ENCODE measurements at places on chromosomes 4 and X. TPM values are rescaled to one million over a fixed set of nuclear protein-coding genes. Genes with fewer than 3 reads are reported as not detected.
A peak's percentile ranks its signal among the peaks of the same experiment; 100 is the strongest.

DNA sequence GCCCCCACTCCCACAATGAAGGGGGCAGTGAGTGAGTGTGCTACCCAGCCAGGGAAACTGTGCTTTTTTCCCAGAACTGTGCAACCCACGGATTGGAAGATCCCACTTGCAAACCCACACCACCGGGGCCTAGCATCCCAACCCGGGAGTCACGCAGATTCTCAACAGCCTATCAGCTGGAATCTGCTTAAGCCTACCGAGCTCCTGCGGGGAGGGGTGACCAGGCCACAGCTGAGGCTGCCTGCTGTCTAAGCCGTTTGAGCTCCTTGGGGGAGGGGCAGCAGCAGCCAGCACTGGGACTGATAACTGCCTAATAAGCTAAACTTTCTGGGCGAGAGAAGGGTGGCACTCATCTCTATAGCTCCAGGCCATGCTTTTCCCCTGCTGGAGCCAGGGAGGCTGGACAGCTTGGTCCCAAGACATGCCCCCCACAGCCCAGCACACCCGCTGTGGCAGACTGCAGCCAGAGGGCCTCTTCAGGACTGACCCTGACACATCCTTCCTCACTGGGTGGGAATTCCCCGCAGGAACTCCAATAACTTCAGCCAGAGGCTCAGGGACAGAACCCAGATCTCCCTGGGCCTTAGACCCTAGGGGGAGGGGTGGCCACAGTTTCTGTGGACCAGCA lies 161.3 kb upstream of the MAGEB18 start:
- no peak for DNase-seq
- no peak overlapping the region for H3K4me3 ChIP-seq

DNA sequence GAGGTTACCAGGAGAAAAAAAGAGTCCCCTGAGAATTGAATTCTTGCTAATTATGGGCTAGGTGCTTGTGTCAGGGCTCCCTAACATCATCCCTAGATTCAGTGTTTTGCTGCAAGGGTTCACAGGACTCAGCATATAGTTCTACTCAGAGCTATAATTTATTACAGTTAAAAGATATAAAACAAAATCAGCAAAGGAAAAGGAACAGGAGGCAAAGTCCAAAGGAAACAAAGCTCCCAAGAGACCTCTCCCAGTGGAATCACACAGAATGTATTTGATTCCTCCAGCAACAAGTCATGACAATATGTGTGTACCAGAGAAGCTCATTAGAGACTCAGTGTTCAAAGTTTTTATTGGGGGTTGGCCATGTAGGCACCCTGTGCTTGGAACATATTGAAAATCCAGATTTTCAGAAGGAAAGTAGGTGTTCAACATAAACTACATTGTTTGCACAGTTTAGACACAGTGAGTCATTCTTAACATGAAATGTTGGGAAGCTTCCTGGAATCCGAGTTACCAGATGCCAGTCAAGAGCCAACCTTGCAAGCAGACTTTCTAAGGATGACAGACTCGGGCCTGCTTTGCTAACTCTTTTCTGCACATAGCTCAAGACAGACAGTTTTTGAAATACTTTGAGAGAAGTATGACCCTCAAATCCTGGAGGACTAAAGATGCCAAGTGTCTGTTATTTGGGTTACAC lies 311.3 kb upstream of the EMCN start:
- H3K4me3 ChIP-seq, result no peak overlapping the region
- no peak for DNase-seq
- H3K36me3 ChIP-seq, result no peaks in the 10 kb centered on the region
- H3K27me3 ChIP-seq, result no peaks in the 10 kb centered on the region

- no peaks in the 10 kb centered on the region for H3K27me3 ChIP-seq
- no peaks in the 10 kb centered on the region for H3K4me1 ChIP-seq
- no peak overlapping the region for H3K4me3 ChIP-seq
- DNase-seq, result no peak
- no peaks in the 10 kb centered on the region for H3K36me3 ChIP-seq
These were observed 161.6 kb upstream of the FAT1 start for GRCh38 chr4:186885289-186885688.

DNA sequence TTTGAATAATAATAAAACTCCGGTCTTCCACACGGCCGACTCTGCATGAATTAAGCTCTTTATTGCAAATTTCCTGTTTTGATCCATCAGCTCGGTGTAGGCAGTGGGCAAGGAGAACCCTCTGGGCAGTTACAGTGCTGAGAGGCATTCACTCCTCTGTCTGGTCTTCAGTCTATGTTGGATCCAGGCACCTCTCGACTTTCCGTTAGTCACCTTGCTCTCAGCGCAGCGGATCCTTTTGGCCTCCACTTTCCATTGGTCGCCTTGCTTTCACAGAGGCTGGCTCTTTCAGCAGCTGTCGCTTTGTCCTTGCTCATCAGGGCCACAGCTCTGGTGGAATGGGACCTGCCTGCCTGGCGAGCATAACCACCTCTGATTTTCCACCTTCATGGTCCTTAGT lies 52.9 kb downstream of the TRMT44 start:
- no peaks in the 10 kb centered on the region for H3K27me3 ChIP-seq
- DNase-seq, result no peak
- H3K4me3 ChIP-seq, result no peak overlapping the region
- no peak overlapping the region for H3K27ac ChIP-seq
- H3K36me3 ChIP-seq, result no peaks in the 10 kb centered on the region
- H3K4me1 ChIP-seq, result no peaks in the 10 kb centered on the region

DNA sequence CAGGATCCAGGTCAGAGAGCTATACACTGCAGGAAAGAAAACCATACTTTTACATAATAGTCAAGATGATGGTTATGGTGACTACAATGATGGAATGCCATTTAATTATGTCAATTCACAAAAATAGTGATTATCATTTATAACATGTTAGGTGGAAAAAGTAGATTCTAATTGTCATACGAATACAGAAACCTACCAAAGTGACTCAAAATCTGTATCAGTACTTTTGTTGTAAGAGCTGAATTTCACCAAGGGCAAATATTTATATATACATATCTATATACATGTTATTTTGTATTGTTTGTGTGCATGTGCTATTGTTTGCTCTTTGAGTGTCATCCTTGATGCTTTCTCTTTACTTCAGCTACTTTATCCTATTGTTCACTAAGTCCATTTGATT lies 485.4 kb downstream of the INPP4B start:
- no peak for DNase-seq
- no peaks in the 10 kb centered on the region for H3K27me3 ChIP-seq
- H3K36me3 ChIP-seq, result no peaks in the 10 kb centered on the region
- H3K27ac ChIP-seq, result no peak overlapping the region
- H3K4me1 ChIP-seq, result peaks cover 8% of the 10 kb centered on the region
- no peak overlapping the region for H3K4me3 ChIP-seq

- DNase-seq, result no peak
- no peaks in the 10 kb centered on the region for H3K4me1 ChIP-seq
- no peaks in the 10 kb centered on the region for H3K27me3 ChIP-seq
- H3K27ac ChIP-seq, result no peak overlapping the region
These were observed 52.8 kb downstream of the PPP1R2C start for GRCh38 chrX:42725196-42725595.

GRCh38 chrX:134025986-134026545 lies 40.7 kb upstream of the GPC3 start:
- H3K27me3 ChIP-seq, result no peaks in the 10 kb centered on the region
- no peak overlapping the region for H3K4me3 ChIP-seq
- no peak for DNase-seq
- no peaks in the 10 kb centered on the region for H3K36me3 ChIP-seq

- H3K4me1 ChIP-seq, result no peaks in the 10 kb centered on the region
- H3K36me3 ChIP-seq, result no peaks in the 10 kb centered on the region
- no peak overlapping the region for H3K4me3 ChIP-seq
- no peaks in the 10 kb centered on the region for H3K27me3 ChIP-seq
These were observed 190.7 kb downstream of the GLUD2 start for GRCh38 chrX:121238093-121238492.

GRCh38 chr4:25925486-25926201 lies 11.6 kb downstream of the SMIM20 start:
- no peak overlapping the region for H3K27ac ChIP-seq
- H3K27me3 ChIP-seq, result no peaks in the 10 kb centered on the region
- no peak overlapping the region for H3K4me3 ChIP-seq
- peaks cover 3% of the 10 kb centered on the region for H3K36me3 ChIP-seq

GRCh38 chr4:144181391-144181790 lies 40.9 kb upstream of the GYPA start:
- DNase-seq, result no peak
- no peaks in the 10 kb centered on the region for H3K36me3 ChIP-seq
- H3K4me3 ChIP-seq, result no peak overlapping the region
- no peak overlapping the region for H3K27ac ChIP-seq
- no peaks in the 10 kb centered on the region for H3K4me1 ChIP-seq

DNA sequence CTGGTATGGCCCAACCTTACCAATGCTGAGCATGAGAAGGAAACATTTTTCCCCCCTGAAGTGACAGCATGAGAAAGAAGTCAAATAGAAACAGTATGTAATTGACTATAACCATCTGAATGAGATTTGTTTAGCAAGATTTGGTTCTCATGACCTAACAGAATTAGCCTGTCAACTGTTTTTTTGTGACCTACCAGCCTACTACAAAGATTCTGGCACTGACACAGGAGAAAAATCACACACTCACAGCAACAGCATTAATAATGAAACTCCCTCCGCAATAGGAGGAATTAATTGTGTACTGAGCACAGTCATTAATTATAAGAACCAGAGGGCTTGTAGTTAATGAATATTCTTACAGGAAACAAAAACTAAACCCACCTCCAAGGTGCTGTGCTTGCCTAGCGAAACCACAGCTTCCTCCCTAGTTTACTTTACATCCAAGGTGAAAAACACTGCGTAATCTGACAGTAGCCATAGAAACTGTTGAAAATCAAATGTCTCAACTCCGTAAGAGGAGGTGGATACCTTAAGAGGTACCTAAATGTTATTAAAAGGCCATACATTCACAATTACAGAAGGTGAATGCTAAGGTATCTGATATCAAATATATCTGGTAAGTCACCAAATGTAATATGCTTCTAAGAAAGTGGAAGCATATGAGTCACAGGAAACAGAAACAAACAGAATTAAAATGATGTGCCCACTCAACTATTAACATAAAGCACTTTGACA lies 34.9 kb downstream of the MMRN1 start:
- peak; percentile 69 for DNase-seq
- no peaks in the 10 kb centered on the region for H3K4me1 ChIP-seq

DNA sequence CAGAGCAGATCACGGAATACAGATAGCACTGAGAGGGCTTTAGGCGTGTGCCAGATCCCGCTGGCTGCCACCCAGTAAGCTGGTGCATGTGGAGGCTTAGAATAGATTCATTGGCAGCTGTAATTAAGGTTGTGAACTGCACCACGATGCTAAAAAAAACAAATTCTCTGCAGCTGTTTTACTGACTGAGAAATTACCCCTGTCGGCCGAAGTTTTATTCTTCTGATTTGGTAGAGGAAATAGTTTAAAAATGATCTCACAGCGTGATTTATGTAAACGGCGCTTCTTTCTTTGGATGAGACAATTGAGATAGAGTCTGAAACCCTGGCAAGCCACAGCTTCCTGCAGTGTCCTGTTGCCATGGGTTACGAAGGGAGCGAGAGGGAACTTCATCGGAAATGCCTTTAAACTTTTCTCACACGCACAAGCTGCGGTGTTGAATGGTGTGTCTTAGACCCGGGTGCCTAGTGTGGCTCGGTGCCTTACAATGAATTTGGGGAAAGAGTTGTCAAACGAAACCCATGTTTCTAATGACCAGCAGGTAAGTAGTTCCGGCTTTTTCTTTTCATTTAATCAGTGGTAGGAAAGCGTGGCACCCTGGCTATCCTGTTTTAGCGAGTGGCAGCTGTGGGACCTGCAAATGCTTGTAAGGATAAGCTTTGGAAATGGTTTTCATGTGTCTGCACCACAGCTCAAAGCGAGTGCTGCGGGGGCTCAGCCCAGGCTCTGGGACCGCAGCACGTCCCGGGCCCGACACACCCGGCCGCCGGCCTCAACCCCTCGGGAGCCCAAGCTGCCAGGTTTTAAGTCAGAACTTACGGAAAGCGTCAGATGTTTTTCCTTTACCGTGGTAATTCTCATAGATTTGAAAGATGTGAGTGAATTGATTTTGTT lies 71.7 kb upstream of the HGFAC start:
- H3K36me3 ChIP-seq, result no peaks in the 10 kb centered on the region
- H3K27ac ChIP-seq, result no peak overlapping the region
- H3K4me3 ChIP-seq, result no peak overlapping the region
- DNase-seq, result peak; percentile 81

DNA sequence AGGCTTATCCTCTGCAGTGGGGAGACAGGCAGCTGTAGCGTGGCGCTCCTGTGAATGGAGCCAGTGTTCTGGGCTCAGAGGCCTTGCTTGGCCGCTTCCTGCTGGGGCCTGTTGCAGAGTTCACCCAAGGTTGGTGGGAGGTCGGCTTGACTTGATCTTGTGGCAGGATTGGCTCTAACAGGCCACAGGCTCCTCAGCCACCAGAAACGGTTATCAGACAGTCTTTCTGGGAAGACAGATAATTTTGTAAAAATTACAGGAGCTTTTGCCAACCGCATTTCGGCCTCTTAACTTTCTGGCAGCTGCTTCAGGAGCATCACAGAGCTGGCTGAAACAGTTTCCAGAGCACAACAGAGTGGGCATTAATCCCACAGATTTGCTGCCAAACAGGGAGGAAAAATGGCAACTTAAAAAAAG lies 66.4 kb downstream of the DIPK2B start:
- no peak for DNase-seq
- no peaks in the 10 kb centered on the region for H3K4me1 ChIP-seq
- no peaks in the 10 kb centered on the region for H3K27me3 ChIP-seq
- H3K27ac ChIP-seq, result no peak overlapping the region
- H3K4me3 ChIP-seq, result no peak overlapping the region

DNA sequence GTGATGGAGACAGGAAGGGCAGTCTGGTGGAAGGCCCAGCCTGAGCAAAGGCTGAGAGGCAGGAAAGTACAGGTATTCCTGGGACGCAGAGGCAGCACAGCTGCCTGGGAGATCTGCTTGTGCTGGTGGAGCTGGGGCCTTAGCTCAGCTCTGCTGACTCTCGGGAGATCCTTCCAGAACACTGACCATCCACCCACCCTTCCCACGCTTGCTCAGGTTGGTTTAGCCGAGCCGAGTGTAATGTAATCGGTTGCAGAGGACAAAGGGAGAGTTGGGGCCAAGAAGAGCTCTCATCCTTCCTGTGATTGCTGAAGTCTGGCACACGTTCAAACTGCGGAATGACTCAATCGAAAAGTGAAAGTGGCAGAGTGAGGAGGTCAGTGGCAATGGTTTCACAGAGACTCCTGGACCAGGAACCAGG lies 43.1 kb upstream of the GPR78 start:
- no peak overlapping the region for H3K27ac ChIP-seq
- DNase-seq, result no peak
- H3K4me3 ChIP-seq, result no peak overlapping the region
- H3K36me3 ChIP-seq, result no peaks in the 10 kb centered on the region
- no peaks in the 10 kb centered on the region for H3K27me3 ChIP-seq
- H3K4me1 ChIP-seq, result no peaks in the 10 kb centered on the region

DNA sequence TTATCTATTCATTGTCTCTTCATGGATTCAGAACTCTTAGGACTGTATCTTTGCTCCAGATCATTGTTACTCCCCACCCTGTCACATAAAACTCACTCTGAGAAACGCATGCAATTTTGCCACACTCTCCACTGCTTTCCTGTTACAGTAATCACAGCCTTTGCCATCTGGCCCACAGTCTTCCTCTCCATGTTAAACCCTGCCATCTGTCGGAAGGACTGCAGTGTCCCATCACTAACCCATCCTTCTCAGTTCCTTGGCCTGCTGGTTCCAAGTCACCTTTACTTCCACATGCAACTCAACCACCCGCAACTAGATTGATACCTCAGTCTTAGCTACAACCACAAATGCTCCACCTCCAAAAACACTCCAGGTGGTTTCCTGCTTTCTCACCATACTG lies 308.7 kb upstream of the FAM241A start:
- no peak for DNase-seq
- H3K36me3 ChIP-seq, result no peaks in the 10 kb centered on the region

Gene POU3F4
- not detected for total RNA-seq

Gene RBPJ
- 48.8 TPM for total RNA-seq

Gene SLC2A9
- 5.5 TPM for total RNA-seq

Gene SSX4
- not detected for total RNA-seq

Gene PCYT1B
- 0.41 TPM for total RNA-seq
